ENCODE measurements at places on chromosomes 3 and 15. TPM values are rescaled to one million over a fixed set of nuclear protein-coding genes. Genes with fewer than 3 reads are reported as not detected.

The CHD2 gene
- total RNA-seq, result 140 TPM

The PGBD4 gene
- total RNA-seq, result 3.8 TPM

The RASSF1 gene
- 70.4 TPM for total RNA-seq

The GPR171 gene
- total RNA-seq, result 246 TPM

The RASL12 gene
- total RNA-seq, result not detected

The TMIE gene
- not detected for total RNA-seq

The CIDEC gene
- not detected for total RNA-seq

The COL6A6 gene
- total RNA-seq, result not detected

The ASB14 gene
- total RNA-seq, result not detected

The ST8SIA2 gene
- not detected for total RNA-seq

The PRSS50 gene
- not detected for total RNA-seq

The TNK2 gene
- total RNA-seq, result 111 TPM

The XCR1 gene
- total RNA-seq, result 0.05 TPM

The PLCL2 gene
- total RNA-seq, result 41.7 TPM

The FBN1 gene
- 1.1 TPM for total RNA-seq

The CP gene
- total RNA-seq, result not detected

The KLHL18 gene
- total RNA-seq, result 31.8 TPM
